Putamen (tissue), 1 donor: ENCODE measurements at places on chromosomes 11 and 22.
A peak's percentile ranks its signal among the peaks of the same experiment; 100 is the strongest.

GRCh38 chr22:43289531-43289963 is 53.6 kb downstream of the SCUBE1 start:
- no peak for DNase-seq

DNA sequence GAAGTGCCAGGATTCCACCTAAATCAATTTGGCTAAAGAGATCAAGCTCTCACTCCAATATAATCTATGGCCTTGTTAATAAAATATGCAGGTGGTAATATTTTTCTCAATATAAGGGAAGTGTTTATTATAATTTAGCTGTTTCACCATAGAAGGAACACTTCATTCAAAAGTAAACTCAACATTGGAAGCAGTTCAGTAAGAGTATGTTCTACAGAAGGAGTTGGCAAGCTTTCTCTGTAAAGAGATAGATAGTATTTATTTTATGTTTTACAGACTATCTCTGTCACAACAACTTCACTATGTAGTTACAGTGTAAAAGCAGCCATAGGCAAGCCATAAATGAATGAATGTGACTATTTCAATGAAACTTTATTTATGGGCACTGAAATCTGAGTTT is 313.6 kb upstream of the ANO3 start:
- no peak for DNase-seq

- DNase-seq = no peak
These were observed 11.5 kb downstream of the BIRC3 start for GRCh38 chr11:102328748-102329147.

DNA sequence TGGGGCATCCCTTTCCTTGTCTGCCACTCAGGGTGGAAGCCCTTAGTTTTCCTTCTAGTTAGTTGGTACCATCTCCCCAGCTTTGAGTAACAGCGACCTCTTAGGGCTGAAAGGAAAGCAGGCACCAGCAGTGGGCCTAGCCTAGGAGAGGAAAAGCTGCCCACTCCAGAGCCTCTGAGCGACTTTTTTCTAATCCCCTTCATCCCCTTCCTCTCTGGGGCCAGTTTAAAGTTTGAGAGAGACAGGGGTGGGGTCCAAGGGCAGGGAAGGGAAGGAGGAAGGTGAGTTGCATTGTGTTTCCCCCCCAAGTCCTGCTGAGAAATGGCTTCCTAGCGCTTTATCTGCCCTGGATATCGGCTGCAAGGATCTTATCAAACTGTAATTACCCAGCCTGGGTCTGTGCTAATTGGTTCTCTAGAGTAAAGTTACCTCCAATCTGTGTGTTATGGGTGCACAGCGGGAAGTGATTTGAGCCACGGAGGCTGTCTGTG is 573.9 kb upstream of the CADM1 start:
- no peak for DNase-seq

GRCh38 chr11:14212986-14213385 is 146.0 kb downstream of the RRAS2 start:
- peak; percentile 34 for DNase-seq

- no peak for DNase-seq
These were observed 2.3 kb upstream of the VSIG2 start for GRCh38 chr11:124754309-124754708.

GRCh38 chr11:61855939-61856680 is 28.0 kb downstream of the FADS2 start:
- DNase-seq = no peak

GRCh38 chr22:27073601-27074425 is 416.4 kb downstream of the MIAT start:
- DNase-seq = no peak

DNA sequence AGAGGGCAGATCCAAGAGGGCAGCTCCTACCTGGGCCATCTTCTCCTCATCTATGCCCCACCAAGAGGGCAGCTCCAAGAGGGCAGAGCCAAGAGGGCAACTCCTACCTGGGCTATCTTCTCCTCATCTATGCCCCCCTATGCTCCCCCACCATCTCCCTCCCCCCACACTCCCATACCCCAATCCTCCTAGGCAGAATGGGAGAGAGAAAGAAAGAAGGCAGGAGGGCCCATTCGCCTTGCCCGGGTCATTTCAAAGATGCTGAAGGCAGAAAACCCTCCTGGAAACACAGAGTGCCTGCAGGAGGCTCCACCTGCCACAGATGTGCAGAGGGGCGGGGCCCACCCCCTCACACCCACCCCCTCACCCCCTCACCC is 78.5 kb downstream of the BUD13 start:
- DNase-seq = no peak

- peak; percentile 34 for DNase-seq
These were observed 380.7 kb downstream of the MN1 start for GRCh38 chr22:27420817-27421361.

- no peak for DNase-seq
These were observed 732.8 kb downstream of the BRD1 start for GRCh38 chr22:49094858-49095257.

- DNase-seq = no peak
These were observed 15.1 kb upstream of the LGR4 start for GRCh38 chr11:27487706-27488105.

DNA sequence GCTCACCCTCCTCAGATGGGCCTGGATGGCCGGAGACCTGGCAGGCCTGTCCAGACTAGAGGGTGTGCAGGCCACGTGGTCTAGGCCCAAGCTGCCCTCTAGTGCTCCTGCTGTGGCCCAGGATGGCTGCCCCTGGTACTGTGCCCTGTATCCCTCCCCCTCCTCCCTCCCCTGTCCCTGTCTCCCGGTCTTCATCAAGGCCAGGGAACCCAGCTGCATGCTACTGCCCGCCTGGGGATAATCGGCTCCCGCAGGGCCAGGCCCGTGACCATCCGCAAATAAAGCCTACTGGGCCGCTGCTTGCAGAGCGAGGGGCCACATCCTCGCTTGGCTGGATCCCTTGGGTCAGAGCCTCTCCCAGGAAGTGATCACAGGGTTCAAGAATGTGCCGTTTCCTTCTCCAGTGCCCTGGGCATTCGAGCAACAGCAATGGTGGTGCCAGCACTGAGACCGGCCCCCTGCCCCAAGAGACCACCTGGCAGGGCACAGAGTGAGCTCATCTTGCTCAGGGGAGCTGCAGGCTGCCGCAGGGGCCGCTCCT is 51.1 kb downstream of the WNT7B start:
- no peak for DNase-seq

DNA sequence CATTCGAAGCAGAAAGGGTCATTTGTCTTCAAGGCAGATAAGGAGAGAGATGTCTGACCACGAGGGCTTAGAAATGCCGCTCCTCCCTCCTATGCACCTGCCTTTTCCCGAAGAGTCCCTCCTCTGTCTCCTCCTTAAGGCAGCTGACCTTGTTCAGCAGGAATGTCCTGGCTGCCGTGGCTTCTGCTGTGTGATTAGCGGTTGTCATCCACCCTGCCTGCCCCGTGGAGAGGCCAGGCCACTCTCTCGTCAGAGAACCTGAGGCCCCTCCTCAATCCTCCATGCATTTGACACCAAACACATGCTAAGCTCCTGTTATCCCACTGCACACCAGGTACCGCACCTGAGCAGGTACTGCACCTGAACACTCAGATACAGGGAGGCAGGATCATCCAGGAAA is 834.6 kb downstream of the TBC1D22A start:
- DNase-seq = no peak

DNA sequence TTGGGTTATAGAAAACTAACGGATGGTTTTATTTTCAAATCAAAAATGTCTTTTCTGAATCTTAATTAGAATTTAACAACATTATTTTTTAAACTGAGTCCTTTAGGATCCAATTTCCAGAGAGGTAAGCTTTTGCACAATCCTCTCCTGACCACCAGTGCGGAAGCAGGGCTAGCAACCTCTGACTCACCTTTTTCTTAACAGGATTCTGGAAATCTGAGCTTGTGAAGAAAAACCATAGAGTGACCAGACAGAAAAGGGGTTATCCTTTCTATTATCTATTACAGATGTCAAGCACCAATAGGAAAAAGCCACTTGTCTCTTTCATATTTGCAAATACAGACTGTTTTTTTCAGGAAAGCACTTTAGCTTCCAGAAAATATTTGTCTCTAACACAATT is 25.3 kb downstream of the ALG9 start:
- no peak for DNase-seq

DNA sequence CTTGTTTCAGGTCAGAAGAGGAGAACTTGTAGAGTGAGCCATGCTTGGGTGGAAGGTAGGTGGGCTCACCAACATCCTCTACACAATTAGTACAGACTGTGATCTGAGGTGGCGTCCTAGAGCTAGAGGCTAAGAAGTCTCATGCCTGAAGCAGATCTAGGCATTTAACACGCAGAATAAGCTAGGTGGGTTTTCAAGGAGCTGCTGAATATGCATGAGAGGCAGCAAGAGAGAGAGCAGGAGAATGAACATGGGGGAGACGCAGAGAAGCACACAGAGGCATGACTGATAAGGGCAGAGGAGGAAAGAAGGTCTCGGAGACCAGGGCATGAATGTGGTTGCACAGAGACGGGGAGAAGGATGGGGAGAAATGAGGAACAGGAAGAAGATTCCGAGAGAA is 36.8 kb upstream of the JAM3 start:
- DNase-seq = no peak

DNA sequence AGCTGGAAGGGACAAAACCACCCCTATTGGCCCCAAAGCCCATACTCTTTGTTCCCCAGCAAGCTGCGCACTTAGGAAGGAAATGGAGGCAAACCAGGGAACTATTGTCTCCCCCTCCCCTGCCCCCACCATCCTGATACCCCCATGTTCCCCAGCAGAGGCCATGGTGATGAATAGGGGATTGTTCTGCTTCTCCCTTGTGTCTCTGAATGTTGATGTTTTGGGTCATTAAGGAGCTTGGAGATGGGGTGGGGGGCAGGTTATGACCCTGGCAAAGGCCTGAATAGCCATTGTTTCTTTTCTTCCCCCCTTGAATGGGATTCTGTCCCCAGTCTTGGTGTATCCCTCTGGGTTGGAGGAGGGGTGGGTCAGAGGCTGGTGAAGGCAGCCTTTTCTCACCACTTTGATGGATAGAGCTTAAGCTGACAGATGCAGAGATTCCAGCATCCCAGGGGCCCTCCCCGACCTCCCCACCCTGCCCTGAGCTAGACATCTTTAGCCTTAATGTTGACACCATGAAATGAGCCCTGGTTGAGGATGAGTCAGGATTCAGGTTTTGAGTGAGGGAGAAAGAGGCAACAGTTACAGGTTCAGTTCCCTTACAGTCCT is 8.3 kb downstream of the DTX4 start:
- DNase-seq = peak; percentile 70
